ENCODE measurements at places on chromosomes 13 and 19.

DNA sequence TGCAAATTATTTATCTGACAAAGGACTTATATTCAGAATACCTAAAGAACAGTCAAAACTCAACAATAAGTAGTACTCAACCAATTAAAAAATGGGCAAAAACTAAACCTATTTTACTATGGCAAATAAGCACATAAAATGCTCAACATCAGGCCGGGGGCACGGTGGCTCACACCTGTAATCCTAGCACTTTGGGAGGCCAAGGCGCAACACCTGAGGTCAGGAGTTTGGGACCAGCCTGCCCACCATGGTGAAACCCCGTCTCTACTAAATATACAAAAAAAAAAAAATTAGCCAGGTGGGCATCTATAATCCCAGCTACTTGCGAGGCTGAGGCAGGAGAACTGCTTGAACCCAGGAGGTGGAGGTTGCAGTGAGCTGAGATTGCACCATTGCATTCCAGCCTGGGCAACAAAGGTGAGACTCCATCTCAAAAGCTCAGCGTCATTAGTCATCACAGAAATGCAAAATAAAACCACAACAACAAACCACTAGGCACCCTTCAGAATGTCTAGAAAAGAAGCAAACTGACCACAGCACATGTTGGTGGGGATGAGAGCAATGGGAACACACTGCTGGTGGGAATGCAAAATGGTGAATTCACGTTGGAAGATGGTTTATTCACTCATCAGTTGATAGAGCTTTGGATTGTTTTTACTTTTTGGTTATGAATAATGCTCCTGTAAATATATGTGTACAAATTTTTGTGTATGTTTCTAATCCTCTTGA lies 180.6 kb upstream of the SOX1 start:
- DNase-seq: no peak

DNA sequence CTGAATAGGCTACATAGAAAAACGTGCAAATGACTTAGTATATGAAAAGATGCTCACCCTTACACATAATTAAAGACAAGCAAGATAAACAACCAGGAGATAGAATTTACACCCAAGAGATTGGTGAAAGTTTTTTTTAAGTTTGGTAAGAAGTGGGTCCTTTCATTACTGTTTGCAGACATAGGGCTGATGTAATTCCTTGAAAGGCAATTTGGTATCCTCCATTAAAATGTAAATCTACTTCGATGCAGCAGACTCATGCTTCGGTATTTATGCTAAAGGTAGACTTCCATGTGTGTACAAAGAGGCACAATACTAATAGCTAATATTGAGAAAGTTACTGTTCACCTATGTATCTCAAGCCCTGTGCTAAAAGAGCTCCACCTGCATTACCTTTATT lies 33.5 kb downstream of the CNMD start:
- DNase-seq: no peak

- DNase-seq: no peak
Measured at GRCh38 chr19:4916292-4917082, 7.2 kb downstream of the UHRF1 start.

DNA sequence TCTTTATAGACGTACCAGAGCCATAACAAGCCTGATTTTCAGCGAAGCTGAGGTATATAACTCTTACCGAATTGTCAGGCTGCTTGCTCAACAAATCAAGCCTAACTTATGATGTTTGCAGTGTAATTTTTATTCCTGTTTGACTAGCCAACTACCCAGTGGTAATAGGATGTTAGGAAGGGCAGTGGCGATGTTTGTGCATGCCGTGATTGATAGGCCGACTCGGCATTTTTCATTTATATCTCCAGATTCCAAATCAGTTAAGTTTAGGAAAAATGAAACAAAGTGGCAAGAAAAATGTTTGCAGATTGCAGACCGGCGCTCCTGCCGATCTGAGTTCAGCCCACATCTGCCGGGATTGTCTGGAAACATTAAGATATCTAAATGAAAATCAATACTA lies 401.6 kb upstream of the ZNF507 start:
- DNase-seq: no peak

GRCh38 chr19:34540811-34541557 lies 59.4 kb downstream of the WTIP start:
- DNase-seq: no peak

DNA sequence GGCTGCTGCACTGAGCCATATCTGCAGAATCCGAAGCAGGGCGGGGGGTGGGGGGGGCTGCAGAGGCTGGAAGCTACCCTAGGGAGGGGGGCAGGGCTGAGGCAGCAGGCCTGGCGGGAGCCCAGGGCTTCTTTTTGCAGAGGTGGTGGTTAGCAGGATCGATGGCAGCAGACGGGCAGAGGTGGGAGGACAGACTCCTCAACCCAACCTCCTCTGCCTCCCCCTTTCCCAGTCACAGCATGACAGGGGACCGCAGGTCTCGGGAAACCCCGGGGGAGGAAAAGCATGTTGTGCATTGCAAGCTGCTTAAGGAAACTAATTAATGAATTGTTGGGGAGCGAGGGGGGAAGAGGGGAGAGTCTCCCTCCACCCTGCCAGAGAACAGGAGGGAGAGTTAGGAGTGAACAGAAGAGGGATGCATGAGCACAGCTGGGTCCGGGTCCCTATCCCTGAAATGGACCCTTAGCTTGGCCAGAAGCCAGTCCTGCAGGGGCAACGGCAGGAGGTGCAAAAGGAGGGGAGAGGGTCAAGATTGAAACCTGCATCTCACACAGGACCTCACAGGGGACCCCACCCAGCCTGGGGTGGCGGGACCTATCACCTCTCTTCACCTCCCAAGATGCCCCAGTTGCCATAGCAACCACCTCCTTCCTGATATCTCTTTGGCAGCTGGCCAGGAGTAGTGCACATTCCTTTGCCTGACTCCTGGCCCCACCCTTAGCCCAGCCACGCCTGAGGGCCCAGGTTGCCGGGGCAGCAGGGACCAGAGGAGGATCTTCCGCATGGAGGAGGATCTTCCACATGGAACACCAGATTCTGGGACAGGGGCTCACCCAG lies 1.8 kb downstream of the FXYD7 start:
- DNase-seq: no peak

- no peak for DNase-seq
Measured at GRCh38 chr19:42553292-42554045, 25.2 kb upstream of the CEACAM1 start.

- DNase-seq: no peak
Measured at GRCh38 chr19:3725121-3725520, 16.9 kb downstream of the TJP3 start.

DNA sequence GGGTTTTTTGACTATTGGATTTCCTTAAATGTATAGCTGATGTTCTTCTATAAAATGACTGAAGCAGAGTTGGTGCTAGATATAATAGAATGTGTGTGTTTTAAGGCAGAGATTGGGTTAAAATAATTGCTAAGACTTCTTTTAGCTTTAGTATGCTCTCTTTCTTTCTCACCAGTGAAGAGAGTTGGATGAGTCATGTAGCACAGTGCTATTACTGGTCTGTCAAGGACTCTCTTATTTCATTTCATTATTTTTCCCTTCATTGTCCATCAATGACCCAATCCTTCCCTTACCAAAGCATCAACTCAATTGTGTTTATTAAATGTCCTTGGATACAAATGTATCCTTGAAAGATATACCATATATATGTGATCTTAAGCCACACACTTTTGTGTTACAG lies 268.9 kb downstream of the IRS2 start:
- no peak for DNase-seq

- no peak for DNase-seq
Measured at GRCh38 chr13:23678795-23679194, 108.6 kb downstream of the TNFRSF19 start.

DNA sequence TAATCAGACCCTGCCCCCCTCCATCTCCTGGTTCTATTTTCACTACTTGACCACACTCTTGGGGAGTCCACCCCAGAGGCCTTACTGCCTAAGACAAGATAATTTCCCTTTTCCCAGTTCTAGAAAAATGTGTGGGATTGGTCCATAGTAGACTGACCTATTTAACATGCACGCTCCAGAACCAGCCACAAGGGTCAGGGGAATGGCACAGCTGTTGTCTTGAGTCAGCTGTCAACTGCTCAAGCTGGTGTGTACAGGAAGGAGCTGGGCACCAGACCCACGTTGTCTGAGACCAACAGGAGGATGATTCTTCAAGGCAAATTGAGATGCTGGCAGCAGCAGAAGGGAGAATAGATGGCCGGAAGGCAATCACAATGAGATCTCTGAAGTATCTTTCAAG lies 280.5 kb downstream of the UQCRFS1 start:
- DNase-seq: no peak

DNA sequence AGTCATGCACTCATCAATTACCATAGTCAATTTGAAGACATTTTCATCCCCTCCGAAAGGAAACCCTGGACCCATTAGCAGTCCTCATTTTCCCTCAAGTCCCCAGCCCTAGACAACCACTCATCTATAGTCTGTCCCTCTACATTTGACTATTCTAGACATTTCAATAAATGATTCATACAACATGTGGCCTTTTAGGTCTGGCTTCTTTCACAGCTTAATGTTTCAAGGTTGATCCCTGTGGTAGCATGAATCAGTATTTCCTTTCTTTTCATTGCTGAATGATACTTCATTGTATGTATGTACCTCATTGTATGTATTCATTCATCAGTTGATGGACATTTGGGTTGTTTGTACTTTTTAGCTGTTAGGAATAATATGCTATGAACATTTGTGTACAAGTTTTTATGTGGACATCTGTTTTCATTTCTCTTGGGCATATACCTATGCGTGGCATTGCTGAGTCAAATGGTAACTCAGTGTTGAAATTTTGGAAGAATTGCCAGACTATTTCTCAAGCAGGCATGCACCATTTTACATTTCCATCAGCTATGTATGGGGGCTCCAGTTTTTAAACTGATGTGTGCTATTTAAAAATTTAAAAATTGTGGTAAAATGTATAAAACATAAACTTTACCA lies 18.4 kb downstream of the SPATA13 start:
- DNase-seq: no peak

GRCh38 chr19:4115050-4115817 lies 8.7 kb downstream of the MAP2K2 start:
- DNase-seq: no peak

- DNase-seq: no peak
Measured at GRCh38 chr19:55113570-55114039, 3.8 kb downstream of the PPP1R12C start.

DNA sequence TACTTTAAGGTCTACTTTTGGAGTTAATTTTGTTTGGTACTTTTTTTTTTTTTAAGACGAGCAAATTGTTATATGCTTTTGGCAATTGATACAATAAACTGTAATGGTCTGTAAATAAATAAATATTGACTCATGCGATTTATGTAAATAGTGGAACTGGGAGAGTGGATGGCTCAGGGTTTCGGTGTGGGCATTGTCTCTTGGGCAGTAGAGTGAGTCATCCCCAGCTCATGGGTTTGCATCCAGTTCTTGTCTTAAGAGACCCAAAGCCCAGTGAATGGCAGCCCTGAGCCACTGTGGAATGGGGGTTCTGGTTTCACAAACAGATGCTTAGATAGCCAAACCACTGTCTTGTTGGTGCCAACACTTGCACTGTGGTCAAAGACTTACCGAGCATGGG lies 33.0 kb downstream of the FGF9 start:
- DNase-seq: peak; percentile 58

- DNase-seq: no peak
Measured at GRCh38 chr13:36857253-36857652, 38.2 kb downstream of the RFXAP start.

- DNase-seq: peak; percentile 99
Measured at GRCh38 chr13:65940720-65941119, 1289.4 kb downstream of the PCDH9 start.

DNA sequence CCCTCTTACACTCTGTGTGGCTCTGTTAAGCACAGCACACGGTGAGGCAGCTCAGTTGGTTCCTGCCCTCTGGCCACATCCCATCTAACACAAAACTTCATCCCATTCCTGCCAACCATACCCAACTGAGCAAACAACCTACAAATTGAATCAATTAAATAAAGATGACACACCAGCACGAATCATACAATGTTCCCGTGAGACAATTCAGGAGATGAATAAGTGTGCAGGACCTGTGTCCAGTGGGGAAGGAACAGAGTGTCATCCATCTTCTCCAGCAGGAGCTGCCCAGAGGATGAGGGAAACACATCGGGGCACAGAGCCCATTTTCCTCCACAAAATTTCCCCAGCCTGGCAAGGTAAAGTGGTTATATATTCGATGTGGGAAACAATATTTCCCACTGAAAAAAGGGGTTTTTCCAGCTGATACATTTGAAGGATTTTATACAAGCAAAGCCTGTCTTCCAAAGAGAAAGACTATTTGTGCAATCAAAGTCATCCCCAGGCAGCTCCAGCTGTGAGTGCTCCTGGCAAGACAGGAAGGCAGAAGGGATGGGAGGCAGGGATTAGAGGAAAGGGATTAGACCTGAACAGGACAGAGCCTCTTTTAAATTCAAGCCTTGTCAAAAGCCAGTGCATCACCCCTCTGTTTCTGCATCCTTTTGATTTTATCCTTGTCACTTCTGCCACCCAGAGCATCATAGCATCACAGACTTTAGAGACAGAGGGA lies 240.2 kb downstream of the LHFPL6 start:
- no peak for DNase-seq

- no peak for DNase-seq
Measured at GRCh38 chr13:112904436-112904960, 64.5 kb upstream of the MCF2L start.

DNA sequence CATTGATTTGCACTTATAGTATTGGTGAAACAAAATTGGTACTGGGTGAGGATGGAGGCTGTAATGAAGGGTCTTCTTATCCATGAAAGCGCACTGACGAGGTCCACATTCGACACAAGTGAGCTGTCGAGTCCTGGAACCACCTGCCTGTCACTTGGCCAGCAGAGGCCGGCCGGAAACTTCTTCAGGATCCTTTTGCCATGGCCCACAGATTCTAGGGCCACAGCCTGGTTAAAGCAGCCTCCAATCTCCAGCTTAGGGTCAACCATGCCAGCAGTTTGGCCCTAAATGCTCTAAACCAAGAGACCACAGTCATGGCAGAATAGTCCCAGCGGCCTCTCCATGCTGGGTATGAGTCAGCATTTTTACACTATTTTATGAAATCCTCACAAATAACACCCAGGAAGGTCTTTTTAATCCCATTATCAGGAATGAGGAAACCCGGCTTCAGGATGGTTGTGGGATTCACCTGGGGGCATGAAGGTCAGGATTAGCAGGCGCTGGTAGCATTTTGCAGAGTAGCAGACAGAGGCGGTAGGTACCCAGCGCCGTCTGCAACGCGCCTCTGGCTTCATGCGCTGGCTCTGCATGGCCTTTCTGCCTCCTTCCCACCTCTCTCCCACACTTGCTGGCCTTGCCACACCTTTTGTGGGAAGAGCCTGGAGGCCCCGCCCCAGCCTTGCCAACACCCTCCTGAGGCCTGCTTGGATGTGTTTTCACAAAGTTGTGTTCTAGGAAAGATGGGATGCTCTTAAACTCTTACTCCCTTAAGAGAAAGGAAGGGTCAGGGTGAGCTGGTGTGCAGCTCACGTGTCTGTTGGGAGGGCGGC lies 15.2 kb downstream of the GAS6 start:
- DNase-seq: no peak

All from DMS153 (cell line).